Testis (tissue), 5 donors: ENCODE measurements at places on chromosomes 4 and X. TPM values are rescaled to one million over a fixed set of nuclear protein-coding genes. Genes with fewer than 3 reads are reported as not detected.

- no peak overlapping the region for H3K27ac ChIP-seq
- H3K4me1 ChIP-seq = no peaks in the 10 kb centered on the region
- H3K4me3 ChIP-seq = no peak overlapping the region
- no peaks in the 10 kb centered on the region for H3K27me3 ChIP-seq
- H3K36me3 ChIP-seq = no peaks in the 10 kb centered on the region
- DNase-seq = no peak
Measured at GRCh38 chrX:12378706-12379105, 240.4 kb downstream of the FRMPD4 start.

FAM199X gene
- 20.9 TPM for polyA plus RNA-seq

DNA sequence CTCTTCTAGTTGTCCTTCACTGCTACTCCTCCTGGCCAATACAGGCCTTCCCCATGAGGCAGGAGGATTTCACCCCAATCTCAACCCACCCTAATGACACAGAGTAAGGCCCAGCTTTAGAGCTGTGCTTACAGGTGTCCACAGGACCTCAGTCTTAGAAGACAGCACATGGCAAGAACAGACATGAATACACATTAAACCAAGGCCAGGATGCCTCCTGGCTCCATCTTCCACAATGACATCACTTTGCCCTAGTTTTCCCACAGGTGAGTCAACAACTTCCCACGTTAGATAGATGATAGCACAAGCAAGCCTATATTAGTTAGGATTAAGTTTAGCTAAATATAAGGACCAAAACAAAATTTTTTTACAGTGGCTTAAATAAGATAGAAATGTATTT, 63.8 kb upstream of the NOCT start:
- no peaks in the 10 kb centered on the region for H3K4me1 ChIP-seq
- no peak for DNase-seq
- no peak overlapping the region for H3K4me3 ChIP-seq
- H3K36me3 ChIP-seq = no peaks in the 10 kb centered on the region

MAGEA2B gene
- polyA plus RNA-seq = 4.9 TPM

PIR gene
- 11.0 TPM for polyA plus RNA-seq

CRMP1 gene
- 5.0 TPM for polyA plus RNA-seq
